BJ (cell line): ENCODE measurements at places on chromosomes 16 and 17. TPM values are rescaled to one million over a fixed set of nuclear protein-coding genes. Genes with fewer than 3 reads are reported as not detected.

The PPP1R1B gene
- not detected in 2 replicates for polyA plus RNA-seq

The TMEM92 gene
- 0.58 and 0.67 TPM in 2 replicates for polyA plus RNA-seq

The CHST4 gene
- not detected in 2 replicates for polyA plus RNA-seq

The WNT9B gene
- polyA plus RNA-seq, result not detected in 2 replicates

The HSPB9 gene
- polyA plus RNA-seq, result not detected in 2 replicates

- DNase-seq, result no peak
Observed at GRCh38 chr17:77847221-77848085, 111.0 kb upstream of the TNRC6C start.

DNA sequence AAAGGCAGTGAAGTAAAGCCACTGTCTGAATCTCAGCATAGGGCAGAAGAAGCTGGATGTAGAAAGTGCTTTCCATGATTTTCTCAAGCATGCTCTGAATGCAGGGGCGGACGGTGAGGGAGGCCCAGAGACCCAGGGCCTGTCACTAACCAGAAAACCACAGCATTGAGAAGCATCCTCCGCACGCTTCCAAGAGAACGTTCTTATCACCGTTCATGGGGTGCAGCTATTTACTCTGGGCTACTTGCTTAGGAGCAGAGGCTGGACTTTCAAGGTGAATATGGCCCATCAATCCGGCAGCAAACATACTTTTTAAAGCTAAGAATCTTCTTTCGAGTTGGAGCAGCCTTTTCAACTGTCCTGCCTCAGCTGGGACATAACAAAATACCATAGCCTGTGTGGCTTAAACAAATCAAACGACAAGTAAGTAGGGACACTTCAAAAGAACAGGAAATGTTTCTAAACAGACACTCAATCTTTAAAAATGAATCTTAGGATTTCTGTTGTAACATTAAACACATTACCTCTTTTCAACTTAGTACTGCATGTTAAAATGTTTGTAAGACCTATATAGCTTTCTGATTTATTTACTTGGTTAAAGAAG, 46.5 kb upstream of the CDRT4 start:
- no peak for DNase-seq

- DNase-seq, result no peak
Observed at GRCh38 chr17:8391711-8392110, 5.9 kb downstream of the RNF222 start.

- DNase-seq, result peak; percentile 35
Observed at GRCh38 chr16:53666786-53667415, 36.8 kb downstream of the RPGRIP1L start.

- DNase-seq, result no peak
Observed at GRCh38 chr17:75832652-75833400, 11.4 kb downstream of the UNC13D start.

DNA sequence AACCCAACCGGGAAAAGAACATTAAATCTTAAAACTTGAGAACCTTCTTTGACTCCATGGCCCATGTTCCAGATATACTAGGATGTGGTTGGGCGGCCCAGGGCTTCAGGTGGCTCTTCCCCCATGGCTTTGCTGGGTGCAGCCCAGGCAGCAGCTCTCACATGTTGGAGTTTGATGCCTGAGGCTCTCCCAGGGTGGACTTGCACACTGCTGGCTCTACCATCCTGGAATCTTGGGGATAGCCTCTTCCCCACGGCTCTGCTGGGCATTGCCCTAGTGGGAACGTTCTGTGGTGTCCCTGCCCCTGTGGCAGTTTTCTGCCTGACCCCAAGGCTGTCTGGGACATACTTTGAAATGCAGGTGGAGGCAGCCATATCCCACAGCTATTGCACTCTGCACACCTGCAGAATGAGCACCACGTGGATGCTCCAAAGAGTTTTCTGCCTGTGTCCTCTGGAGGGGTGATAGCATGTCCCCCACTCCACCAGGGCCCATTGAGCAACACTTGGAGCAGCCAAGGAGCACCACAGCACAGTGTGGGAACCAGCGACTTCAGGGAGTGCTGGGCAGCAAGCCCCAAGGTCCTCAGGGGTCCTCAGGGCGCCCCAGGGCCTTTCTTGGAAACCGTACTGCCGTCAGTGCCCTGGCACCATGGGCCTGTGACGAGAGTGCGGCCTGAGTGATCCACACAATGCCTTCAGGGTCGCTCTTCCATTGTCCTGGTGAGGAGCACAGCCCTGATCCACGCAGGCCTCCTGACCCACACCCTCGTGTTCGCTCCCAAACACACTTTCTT, 70.8 kb downstream of the GOSR1 start:
- no peak for DNase-seq

- DNase-seq, result no peak
Observed at GRCh38 chr17:17324616-17325015, 21.4 kb downstream of the NT5M start.

- no peak for DNase-seq
Observed at GRCh38 chr16:66207883-66208265, 158.6 kb upstream of the CDH5 start.
